K562 (cell line): ENCODE measurements at places on chromosomes 1 and 21.

GRCh38 chr21:27636656-27637055, 669.8 kb upstream of the ADAMTS5 start:
- DNase-seq = no peak

- DNase-seq = no peak
Measured at GRCh38 chr1:213070406-213070805, 19.4 kb downstream of the RPS6KC1 start.

DNA sequence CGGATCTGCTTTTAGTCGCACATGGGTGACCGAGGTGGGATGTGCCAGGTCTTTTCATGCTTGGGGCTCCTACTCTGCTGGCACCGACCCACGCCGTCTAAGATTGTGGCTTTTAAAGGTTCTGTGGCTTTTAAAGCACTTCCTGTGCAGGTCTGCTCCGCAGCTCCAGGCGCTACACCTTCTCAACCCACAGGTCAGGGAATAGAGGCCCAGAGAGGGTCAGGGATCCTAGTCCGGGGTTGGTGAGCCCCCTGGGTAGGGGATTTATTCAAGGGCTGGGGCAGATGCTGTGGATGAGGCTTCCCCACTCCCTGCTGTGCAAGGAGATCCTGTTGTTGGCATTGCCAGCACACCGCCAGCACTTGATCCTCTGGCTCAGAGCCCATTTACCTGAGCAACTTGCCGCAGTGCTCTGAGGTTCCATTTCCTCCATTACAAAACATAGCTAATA, 212.8 kb upstream of the RAB4A start:
- no peak for DNase-seq

GRCh38 chr1:234486858-234487840, 8.2 kb upstream of the TARBP1 start:
- no peak for DNase-seq

DNA sequence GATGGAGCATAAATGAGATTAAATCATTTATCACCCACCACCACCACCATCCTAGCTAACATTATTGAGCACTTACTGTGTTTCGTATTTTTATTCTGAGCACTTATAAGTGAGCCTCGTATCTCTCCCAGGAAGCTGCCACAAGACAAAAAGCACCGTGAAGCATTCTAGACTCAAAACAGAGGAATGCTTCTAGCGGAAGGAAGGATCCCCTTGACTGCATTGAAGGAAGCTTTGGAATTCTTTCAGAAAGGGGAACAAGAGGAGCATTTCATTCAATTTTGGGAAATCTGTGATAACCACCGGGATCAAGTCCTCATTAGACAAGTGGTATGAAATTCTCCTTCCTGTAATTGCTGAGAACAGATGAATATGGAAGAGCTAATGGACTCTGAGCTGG, 66.3 kb downstream of the PTPN14 start:
- no peak for DNase-seq

GRCh38 chr1:56227886-56228285, 351.5 kb downstream of the PLPP3 start:
- DNase-seq = no peak

GRCh38 chr1:75396260-75396659, 214.7 kb downstream of the SLC44A5 start:
- no peak for DNase-seq

GRCh38 chr21:46322351-46323226, 1.1 kb downstream of the C21orf58 start:
- DNase-seq = no peak

DNA sequence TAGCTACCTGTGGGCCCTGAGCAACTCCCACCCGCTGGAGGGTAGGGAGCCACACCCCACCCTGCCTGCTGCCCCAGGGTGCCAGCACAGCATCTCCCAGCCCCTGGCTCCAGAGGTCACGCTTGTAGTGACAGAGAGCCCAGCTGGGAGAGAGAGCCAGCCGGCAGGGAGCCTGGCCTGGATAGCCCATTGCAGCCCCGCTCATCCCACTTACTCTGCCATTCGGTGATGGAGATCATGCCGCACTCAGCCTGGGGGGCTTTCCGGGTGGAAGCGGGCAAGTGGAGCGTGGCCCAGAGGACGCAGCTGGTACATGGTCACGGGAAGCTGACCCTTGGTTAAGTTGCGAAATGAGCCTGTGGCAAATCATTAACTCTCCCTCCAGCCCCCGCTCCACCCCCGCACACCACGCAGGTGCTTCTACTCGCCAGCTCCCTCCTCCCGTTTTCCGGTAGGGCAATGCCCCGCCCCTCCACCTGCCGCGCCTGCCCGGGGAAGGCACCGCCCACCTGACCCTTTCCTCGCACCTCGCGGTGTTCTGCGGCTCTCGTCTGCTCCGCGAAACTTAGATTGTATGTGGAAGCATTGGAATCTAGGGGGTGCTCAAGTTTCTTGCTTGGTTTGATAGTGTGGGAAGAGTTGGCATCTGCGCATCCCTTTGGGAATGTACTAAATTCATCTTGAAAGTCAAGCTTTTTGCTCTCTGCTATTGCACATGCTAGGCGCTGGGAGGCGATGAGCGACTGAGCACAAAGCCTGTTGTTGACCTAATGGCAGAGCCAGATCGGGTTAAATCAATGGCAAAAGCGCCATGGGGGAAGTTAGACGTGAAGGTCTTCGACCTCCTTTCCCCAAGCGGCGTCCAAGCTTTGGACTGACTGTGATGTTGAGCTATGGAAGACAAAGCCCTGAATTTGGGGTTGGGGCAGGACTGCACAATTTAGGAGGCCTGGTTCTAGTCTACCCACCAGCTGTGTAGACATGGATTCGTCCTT, at the start of gene GOLT1A:
Gene GOLT1A (minus strand): TSS at position 321 of the 995 bp plus-strand sequence. CDS start 82 bp downstream, at position 239.
- DNase-seq = peak; percentile 64

DNA sequence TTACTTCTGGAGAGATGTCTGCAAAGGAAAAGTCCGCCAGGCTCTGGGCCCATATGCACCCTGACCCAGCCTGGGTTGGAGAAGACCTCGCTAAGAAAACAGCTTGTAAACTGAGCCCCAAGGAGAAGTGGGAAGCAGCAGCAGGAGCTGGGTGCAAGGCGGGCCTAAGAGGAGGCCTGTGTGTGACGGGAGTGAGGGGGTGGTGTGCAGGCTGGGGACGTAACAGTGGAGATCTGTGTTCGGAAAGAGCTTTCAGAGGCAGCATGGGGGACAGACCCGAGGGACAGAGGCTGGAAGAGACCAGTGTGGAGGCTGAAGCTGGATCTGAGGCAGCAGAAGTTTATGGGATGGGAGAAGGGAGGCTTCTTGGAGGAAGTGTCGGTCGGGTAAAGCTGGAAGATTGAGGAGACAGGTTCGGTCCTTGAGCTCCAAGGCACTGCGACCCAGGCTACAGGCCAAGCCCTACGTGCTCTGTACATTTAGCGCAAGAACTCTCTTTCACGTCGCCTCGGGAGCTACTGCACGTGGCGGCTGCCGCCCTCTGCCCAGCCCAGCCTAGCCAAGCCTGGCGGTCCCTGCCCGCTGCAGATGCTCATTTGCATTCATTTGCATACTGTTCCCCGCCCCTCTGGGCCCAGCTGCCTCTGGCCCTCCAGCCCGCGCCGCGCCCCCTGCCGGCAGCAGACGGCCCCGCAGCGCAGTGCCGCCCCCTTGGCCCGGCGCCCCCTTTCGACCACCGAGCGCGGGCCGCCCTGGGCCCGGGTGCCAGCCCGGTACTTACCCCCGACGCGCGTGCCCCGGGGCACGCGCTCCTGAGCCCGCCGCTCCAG, 6.3 kb downstream of the HPCA start:
- peak; percentile 85 for DNase-seq

DNA sequence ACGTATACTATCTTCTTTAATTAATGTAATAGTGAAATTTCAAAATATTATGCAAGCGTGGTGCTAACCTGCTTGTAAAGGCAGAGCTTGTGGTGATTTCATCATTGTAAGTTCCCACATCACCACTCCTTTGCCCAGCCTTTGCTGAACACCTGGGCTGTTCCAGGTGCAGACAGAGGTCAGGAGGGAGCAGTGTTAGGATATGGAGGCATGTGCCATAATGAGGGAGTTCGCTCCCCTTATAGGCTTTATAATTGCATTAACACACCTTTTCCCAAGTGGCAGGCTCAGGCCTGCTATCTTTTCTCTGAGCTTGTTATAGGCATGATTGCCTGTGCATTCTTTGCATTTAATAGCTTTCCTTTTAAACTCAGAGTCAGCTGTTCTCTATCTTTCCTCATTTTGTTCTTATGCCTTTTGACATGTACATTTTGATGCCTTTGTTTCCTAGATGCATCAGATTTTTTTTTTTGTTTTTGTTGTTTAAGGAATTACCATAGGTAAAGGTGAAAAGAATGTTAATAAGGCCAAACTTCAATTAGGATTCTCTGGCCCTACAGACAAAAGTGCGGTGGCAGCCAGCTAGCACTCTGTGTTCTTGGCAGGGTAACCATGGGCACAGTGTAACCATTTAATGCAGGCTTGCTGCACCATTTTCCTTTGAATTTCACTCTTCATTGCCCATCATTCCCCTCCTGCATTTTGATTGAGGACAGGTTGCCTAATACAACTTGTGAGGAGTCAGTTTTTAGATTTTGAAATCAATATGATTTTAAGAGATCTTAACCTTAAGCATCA, 12.6 kb downstream of the NPL start:
- DNase-seq = no peak

GRCh38 chr21:45998871-45999580, 17.5 kb downstream of the COL6A1 start:
- DNase-seq = no peak

DNA sequence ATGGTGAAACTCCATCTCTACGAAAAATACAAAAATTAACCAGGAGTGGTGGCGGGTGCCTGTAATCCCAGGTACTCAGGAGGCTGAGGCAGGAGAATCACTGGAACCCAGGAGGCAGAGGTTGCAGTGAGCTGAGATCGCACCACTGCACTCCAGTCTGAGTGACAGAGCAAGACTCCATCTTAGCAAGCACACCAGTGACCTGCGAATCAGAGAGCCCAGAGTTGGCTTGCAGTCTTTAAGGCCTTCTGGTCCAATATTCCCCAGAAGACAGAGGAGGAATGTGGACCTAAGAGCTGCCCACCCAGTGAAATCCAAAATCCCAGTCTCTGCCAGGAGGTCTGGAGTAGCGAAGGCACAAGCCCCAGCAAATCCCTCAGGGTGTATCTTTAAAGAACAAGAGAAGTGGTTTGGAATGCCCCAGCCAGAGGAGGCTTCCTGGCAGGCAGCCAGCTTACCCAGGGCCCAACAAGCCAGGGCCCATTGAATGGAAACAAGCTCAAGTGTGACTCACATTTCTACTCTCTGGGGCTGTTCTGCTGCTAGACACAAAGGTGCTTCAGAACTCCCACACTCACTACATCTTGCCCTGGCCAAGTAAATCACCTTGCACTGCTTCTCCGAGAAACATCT, 23.9 kb downstream of the GPR161 start:
- DNase-seq = no peak

- DNase-seq = no peak
Measured at GRCh38 chr1:226938903-226939437, 1.1 kb upstream of the COQ8A start.

DNA sequence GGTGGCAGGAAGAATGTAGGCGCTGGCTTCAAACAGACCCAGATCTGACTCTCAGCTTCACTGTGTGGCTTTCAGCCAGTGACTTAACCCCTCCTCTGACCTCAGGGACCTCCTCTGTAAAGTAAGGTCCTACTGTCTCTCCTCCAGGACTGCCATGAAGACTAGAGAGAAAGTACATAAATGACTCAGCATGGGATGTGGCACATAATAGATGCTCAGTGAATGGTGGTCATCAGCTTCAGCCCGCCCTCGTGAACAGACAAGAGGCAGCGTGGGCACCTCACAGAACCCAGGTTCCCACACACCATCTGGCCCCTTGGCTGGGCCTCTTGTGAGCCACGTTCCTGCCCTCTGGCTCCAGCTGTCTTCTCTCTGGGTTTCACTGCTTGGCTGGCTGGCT, 126.0 kb downstream of the SYF2 start:
- DNase-seq = no peak

DNA sequence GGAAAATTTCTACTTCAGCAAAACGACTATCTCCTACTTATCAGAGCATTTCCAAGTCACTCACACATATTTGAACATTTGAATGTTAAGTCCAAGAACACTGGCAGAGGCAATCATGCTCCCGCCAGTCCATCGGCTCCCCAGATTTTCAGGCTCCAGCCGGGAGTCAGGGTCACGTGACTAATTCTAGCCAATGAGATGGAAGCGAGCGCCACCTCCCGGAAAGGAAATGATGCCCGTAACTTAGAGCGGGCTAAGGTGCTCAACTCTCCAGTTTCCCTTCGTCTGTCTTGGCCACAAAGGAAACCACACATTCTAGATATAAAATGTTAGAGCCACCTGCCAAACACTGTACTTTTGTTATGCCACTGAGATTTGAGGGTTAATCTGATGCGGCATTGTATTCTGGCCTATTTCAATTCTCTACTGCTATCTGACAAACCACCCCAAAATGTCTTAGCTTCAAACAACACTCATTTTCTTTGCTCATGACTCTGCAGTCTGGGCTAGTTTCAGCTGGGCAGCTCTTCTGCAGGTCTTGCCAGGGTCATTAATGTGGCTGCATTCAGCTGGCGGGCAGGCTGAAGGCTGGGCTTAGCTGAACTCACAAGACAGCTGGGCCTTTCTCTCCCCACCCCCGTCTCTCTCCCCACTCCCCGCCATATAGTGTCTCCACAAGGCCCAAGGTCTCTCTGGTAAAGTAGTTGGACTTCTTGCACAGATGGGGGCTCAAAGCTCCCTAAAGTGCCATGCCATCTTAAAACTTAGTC, 16.5 kb upstream of the LHX4 start:
- peak; percentile 90 for DNase-seq

GRCh38 chr1:162612606-162613400, 19.5 kb upstream of the DDR2 start:
- no peak for DNase-seq

GRCh38 chr1:199982606-199983005, 44.9 kb upstream of the NR5A2 start:
- DNase-seq = no peak

- DNase-seq = no peak
Measured at GRCh38 chr1:157025385-157025784, 20.2 kb downstream of the ARHGEF11 start.

DNA sequence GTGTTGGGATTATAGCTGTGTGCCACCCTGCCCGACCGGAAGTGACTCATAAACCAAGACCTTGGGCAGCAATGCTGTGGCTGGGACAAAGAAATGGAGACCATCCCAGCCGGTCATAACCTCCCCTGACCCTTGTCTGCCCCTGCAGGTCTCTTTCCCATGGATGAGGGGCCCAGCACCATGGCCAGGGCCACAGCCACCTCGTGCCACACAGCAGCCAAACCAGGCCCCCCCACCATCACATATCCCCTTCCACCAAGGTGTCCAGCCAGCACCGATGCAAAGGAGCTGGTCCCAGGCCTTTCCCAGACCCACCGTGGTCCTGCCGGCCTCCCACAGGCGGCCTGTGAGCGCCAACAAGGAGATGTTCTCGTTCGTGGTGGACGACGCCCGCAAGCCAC, 42.2 kb downstream of the FHAD1 start:
- DNase-seq = no peak

- DNase-seq = no peak
Measured at GRCh38 chr1:89608319-89608983, 24.5 kb upstream of the LRRC8C start.

- no peak for DNase-seq
Measured at GRCh38 chr1:181545395-181545794, 62.1 kb downstream of the CACNA1E start.

DNA sequence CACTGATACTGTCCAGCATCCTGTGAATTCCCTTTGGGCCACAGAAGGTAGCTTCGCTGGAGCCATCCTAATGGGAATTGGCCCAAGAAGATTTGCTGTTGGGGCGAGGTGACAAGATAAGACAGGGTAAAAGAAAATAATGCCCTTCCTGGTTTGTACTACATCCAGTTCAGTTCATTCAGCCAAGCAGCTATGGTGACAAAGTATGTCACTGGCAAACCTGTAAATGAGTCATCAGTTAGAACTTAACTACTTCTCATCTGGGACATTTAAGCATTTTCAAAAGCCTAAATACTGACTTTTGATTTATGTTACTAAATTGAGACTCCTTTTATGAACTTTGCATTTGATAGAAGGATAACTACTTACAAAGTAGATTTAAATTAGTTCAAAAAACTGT, 54.2 kb downstream of the WDR64 start:
- DNase-seq = no peak
